NCI-H69 (cell line): ENCODE measurements at places on chromosomes 13 and 19.

DNA sequence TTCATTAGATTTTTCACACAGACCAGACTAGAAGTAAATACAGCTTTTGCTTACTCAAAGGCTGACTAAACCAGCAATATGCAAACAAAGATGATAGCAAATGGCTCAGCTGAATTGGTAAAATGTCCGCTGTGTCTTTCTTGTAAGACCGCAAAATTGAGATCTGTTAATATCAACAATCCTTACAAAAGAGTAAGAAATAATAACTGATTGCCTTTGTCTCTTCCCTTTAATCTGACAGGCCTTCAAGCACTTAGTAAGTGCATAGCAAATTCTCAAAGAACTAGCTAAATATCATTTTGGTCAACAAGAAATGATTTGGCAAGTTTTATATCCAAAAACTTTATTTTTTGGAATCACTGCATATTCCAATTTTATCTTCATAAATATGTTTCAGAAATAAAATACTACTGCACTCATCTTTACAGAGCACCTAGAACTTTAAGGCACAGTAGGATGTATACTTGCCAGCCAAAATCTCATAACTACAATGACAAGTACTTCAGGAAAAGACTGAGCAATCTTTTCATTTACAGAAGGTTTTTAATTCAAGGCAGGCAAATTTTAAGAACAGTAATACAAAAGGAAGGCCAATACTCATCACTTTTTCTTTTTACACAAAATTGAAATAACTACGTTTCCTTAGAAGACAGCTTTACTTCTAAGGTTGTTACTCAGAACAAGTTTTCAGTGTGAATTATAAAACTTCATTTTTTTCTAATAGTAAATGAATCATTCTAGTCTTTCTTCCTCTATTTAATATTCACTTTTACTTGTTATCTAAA lies 1.1 kb downstream of the ELF1 start:
- peak; percentile 46 for DNase-seq

DNA sequence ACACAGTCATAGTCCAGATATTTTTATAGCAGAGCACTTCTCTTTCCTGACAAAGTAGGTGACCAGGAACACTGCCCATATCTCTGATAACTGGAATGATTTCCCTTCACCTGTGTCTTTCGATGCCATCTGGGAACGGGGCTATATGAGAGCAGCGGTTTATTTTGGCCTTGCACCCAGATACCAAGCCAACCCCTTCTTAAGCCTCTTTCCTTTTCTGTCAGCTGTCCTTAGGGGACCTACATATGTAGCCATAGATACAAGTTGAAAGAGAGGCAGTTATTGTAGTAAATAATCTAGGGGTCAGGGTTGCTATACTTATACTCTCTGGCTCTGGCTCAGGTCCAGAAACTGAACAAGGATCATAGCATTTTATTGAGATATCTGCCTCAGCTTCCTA lies 128.8 kb downstream of the NHLRC3 start:
- peak; percentile 5 for DNase-seq

- no peak for DNase-seq
Observed at GRCh38 chr19:30498707-30499106, 126.5 kb downstream of the ZNF536 start.

DNA sequence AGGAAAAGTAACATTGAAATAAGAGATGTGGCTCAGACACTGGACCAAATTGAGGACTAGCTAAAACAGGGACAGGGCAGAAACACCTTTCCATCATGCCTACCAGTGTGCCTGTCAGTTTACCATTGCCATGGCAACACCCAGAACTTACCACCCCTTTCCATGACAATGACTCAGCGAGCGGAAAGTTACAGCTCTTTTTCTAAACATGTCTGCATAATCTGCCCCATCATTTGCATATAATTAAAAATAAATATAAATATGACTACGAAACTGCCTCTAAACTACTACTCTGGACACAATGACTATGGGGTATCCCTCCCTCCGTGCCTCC lies 96.0 kb downstream of the UBL3 start:
- DNase-seq: peak; percentile 6

- no peak for DNase-seq
Observed at GRCh38 chr19:34838753-34839431, 65.9 kb upstream of the ZNF599 start.

DNA sequence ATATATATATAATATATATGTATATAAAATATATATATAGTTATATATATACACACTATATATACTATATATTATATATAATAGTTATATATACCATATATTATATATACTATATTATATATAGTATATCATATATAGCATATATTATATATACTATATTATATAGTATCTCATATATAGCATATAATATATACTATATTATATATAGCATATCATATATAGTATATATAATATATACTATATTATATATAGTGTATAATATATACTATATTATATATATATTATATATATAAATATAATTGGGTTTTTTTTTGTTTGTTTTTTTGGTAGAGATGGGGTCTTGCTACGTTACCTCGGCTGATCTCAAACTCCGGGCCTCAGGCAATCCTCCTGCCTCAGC lies 11.6 kb upstream of the HNRNPL start:
- DNase-seq: no peak

- DNase-seq: no peak
Observed at GRCh38 chr13:52395704-52396103, 10.3 kb downstream of the THSD1 start.

- DNase-seq: no peak
Observed at GRCh38 chr19:11047866-11048265, 41.4 kb upstream of the LDLR start.

DNA sequence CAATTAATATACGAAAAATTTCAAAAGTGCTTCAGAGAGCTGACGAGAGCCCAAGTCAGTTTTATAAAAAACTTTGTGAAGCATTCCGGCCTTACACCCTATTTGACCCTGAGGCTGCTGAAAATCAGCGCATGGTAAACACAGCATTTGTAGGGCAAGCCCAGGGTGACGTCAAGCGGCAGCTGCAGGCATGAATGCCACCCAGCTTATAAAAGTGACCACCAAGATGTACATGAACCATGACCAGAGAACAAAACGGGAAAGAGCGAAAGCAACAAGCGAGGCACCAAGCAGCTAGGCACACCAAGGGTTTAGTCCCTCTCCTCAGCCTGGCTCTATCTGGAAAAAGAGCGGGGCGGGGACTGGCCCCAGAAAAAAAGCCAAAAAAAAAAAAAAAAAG lies 6.0 kb downstream of the SIGLEC11 start:
- peak; percentile 13 for DNase-seq

DNA sequence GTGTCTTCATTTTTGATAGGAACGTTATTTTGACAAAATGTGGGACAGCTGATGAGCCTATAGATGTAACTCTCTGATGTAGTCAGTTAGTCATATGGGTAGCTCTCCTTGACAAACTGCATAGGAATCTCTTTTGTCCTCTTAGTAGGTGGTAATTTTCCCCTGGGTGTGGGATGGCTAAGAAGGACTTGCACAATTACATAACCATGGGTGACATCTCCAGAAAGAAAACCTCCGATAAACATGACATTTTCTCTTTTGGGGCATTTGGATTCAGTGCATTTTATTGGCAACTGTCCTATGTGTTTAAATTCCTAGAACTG lies 41.8 kb downstream of the IGFL3 start:
- DNase-seq: no peak

DNA sequence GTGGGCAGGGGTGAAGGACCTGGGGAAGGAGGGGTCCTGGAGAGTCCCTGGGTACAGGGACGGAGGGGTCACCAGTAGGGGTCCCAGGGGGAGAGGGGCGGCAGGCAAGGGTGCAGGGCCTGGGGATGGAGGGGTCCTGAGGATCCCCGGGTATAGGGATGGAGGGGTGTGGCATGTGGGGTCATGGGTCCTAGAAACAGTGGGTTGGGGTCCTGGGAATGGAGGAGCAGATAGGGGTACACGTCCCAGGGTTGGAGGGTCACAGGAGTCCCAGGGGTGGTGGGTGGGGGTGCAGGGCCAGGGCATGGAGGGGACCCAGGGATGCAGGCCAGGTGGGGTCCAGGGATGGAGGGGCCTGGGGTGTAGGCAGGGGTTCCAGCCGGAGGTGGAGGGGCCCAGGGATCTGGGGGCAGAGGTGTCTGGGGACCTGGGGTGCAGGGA lies 1.4 kb downstream of the BTBD2 start:
- DNase-seq: no peak

DNA sequence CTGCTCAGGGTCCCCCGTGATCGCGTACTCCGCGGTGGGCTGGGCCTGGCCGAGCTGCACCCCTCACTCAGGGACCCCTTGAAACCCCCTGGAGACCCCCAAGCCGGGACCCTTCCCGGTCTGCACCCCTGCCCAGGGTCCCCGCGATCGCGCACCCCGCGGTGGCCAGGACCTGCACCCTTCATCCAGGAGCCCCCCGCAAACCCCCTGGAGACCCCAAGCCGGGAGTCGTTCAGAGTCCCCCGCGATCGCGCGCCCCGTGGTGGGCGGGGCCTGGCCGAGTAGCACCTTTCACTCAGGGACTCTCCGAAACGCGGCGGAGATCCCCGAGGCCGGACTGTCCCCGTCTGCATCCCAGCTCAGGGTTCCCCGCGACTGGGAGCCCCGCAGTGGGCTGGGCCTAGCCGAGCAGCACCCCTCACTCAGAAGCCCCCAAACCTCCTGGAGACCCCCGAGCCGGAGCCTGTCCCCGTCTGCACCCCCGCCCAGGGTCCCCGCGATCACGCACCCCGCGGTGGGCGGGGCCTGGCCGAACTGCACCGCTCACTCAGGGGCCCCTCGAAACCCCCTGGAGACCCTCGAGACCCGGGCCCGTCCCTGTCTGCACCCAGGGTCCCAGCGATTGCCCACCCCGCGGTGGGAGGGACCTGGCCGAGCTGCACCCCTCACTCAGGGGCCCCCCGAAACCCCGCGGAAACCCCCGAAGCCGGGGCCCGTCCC lies 748 bp downstream of the LMNB2 start:
- DNase-seq: peak; percentile 59

DNA sequence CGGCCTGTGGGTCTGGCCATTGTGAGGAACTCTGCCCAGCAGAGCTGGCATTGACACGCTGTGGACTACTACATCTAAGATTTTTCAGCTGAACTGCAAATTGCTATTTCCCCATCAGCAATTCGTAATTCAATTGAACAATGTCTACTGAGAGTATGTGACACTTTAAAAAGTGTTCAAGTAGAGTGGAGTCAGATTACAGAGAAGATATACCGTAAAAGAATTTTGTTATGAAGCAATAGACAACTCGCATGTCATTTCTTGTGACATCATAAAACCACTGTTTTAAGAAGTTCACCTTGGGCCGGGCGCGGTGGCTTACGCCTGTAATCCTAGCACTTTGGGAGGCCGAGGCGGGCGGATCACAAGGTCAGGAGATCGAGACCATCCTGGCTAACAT lies 32.5 kb upstream of the C1QTNF9 start:
- DNase-seq: no peak

GRCh38 chr13:90510319-90510718 lies 837.2 kb upstream of the MIR17HG start:
- DNase-seq: no peak

GRCh38 chr13:39915418-39915817 lies 260.0 kb downstream of the COG6 start:
- no peak for DNase-seq

GRCh38 chr13:20264271-20265018 lies 32.3 kb upstream of the GJB6 start:
- no peak for DNase-seq

GRCh38 chr13:27374126-27374613 lies 50.2 kb upstream of the GTF3A start:
- no peak for DNase-seq

GRCh38 chr19:33374236-33374714 lies 766 bp downstream of the CEBPG start:
- DNase-seq: peak; percentile 68

DNA sequence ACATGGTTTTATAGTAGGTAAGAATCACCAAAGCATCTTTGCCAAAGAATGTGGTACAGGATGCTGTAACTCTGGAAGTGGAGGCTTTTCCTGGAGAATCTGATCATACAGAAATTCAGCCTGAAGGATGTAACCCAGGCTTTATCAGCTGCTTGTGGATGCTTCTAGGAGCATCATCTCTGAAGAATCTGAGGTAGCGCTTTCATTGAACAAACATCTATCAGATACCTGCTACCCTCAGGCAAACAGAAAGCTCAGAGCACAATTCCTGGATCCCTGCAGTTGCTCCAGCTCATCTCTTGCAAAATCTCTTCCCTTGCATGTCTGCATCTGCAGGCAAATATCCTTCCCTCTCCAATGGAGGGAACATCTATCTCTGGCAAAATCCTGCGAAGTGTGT lies 9.3 kb downstream of the FAM124A start:
- DNase-seq: no peak

GRCh38 chr19:7751157-7751783 lies 3.9 kb upstream of the CD209 start:
- DNase-seq: no peak

- DNase-seq: no peak
Observed at GRCh38 chr13:113103646-113104045, 1.9 kb upstream of the F7 start.

DNA sequence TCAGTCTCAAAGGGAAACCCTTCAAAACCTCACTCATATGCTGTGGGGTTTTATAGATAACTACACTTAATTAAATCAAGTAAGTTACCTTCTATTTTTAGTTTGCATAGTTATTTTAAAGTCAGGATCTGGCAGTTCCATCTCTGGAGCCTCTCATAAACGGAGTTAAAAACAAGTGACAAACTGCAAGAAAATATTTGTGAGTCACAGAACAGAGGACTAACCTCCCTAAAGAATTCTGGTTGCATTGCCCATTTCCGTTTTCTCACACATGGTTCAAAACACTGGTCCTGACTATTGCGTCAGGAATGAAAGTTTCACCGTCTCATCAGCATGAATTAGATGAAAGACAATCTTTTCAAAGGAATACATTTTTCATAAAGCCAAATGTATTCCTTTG lies 10.6 kb downstream of the RXFP2 start:
- no peak for DNase-seq

DNA sequence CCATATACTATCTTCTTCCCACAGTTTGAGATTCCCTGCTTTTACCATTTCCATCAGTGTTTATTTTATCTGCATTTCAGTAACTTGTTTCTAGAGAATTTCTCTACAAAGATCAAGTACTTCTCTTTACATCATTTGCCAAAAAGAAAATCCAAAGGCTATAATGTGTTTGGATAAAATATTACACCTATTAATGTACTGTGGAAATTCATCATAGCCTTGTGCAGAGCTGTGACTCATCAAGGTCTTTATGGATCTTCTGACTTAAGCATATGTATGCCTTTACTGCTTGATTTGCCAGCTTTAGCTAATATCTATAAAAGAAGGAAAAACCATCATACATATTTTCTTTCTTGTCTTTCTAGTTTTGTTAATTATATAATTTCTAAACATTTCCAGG lies 9.6 kb upstream of the HTR2A start:
- no peak for DNase-seq

GRCh38 chr13:105442949-105443699 lies 1092.3 kb downstream of the EFNB2 start:
- DNase-seq: no peak
